Left cardiac atrium (tissue), 4 donors: ENCODE measurements at places on chromosomes 3 and 15.

- DNase-seq, result no peak
These were observed 212.8 kb upstream of the RORA start for GRCh38 chr15:61441891-61442290.

DNA sequence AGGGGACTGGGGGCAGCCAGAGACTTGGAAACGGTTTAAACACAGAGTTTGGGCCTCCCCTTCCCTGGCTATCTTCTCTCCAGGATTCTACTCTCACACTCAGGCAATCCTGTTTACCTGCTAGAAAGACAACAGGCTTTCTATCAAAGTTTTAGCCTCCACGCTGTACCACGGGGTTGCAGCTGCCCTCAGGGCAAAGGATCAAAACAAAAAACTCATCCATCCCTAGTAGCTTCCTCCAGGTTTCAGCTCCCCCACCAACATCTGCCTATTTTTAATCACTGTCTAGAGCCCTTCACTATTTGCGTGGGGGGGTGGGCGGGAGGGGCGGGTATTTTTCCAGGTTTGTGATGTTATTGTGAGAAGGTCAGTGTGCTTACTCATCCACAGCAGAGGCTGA lies 286.8 kb upstream of the TRIM42 start:
- no peak for DNase-seq

GRCh38 chr3:75320369-75320768 lies 343.8 kb upstream of the FRG2C start:
- no peak for DNase-seq

- no peak for DNase-seq
These were observed 36.7 kb upstream of the MBNL1 start for GRCh38 chr3:152232001-152232400.

- DNase-seq, result no peak
These were observed 24.3 kb downstream of the CDAN1 start for GRCh38 chr15:42712584-42712983.

- DNase-seq, result peak; percentile 84
These were observed 103.1 kb downstream of the CMSS1 start for GRCh38 chr3:99920481-99921376.

DNA sequence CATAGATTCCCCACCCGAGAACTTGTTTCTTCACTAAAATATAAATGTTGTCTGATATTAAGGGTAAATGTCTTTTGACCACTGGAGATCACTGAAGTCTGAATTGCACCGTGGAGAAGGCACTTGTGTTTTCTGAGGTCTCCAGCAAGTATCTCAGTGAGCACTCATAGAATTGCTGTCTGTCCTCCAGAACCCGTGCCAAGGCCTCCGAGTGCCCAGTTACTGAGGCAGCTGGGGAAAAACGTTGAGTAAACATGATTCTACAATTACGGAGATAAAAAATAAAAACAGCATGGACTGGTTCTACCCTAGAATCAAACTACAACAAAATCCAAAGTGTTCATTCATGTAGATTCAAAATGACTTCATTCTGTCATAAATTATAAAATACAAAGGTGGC lies 60.0 kb downstream of the MLH1 start:
- peak; percentile 30 for DNase-seq

GRCh38 chr15:95416576-95416975 lies 913.9 kb upstream of the NR2F2 start:
- no peak for DNase-seq

DNA sequence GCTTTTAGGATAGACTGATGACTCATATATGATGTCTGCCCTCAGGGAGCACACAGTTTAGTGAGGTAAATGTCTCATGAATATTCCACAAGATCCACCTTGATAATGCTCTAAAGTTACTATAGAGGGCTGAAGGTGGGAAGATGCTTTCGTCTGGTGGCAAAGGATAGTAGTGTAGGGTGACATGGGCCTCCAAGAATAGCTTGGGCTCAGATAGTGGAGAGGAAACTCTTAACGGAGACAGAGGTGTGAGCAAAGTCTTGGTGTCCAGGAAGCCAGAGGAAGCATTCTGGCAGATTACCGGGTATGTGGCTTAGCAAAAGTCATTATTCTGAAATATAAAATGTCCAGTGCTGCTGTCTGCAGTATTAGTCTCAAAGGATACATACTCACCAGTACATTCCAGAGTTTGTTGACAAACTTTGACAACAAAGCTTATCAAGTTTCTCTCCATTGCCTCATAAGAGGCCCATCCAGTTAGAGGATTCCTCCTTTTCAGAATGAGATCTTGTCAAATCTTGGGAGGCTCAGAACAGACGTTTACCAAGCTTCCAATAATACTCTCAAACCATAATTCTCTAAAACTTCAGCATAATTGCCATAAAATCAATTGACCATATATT lies 316.7 kb downstream of the LPP start:
- DNase-seq, result no peak

GRCh38 chr3:155846119-155846518 lies 8.1 kb downstream of the SLC33A1 start:
- no peak for DNase-seq

GRCh38 chr3:152452318-152452717 lies 183.6 kb downstream of the MBNL1 start:
- DNase-seq, result no peak

- no peak for DNase-seq
These were observed 96.4 kb upstream of the P3H2 start for GRCh38 chr3:190217081-190217480.

DNA sequence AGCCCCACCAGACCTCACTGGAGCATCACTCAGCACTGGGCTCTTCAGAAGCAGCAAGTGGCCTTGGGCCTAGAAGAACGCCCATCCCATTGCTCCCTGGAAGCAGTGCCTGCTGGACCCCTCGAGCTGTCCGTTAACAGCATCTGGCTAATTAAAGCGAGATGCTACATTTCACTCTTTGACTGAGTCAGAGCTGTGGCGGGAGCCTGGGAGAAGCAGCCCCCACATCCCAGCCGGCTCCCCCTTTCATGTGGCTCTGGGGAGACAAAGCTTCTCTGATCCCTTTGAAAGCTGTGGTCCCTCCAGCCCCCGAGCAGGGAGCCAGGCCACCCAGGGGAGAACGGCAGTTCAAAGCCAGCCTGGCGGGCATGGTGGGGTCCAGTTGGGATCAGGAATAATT lies 103.7 kb downstream of the MEGF11 start:
- DNase-seq, result no peak

GRCh38 chr3:146093896-146094295 lies 67.1 kb downstream of the PLOD2 start:
- no peak for DNase-seq

DNA sequence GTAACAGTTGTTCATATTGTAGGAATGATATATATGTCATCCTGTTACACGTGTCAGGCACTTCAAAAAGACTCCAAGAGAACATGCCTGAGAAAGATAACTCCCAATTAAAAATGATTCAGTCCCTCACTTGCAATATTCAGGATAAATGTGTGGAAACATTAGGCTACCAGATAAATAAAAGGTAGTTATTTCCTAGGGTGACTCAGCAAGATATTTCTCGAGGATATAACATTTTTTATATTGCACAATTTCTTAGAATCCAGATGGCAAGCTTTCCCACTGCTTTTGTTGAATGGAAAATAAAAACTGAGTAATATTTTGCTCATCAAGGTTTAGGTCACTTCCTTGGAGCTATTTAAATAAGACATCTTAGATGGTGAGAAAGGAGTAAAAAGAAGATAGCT lies 181.4 kb downstream of the GAP43 start:
- DNase-seq, result no peak

DNA sequence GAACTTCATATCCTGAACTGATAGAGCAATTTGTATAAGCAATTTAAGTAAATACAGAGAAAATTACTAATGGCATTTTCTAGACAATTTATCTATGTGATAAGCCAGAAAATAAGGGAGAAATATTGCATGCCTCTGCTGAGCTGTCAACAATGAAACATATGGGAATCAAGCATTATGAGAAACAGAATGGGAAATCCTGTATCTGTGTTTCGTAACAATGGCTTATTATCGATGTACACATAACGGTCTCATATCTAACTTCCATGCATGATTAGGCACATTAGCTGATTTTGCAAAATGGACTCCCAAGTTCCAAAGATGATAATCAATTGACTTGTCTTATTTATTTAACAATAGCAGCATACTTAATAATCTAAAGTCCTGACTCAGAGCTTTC lies 30.4 kb upstream of the KCNMB2 start:
- no peak for DNase-seq

- no peak for DNase-seq
These were observed 803.9 kb downstream of the DIPK2A start for GRCh38 chr3:144775551-144775950.

DNA sequence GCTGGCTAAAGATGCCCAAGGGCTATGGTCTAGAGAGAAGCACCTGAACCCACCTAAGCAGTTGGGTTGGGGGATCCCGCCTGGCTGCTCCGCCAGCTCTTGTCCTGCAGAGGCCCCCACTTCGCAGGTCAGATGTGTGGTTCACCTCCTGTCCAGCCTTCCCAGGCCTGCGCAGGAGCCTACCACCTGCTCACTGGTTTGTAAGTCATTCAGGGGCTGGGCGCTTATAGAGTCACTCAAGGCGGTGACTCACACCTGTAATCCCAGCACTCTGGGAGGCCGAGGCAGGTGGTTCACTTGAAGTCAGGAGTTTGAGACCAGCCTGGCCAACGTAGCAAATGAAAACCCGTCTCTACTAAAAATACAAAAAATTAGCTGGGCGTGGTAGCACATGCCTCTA lies 3.9 kb upstream of the FURIN start:
- no peak for DNase-seq

DNA sequence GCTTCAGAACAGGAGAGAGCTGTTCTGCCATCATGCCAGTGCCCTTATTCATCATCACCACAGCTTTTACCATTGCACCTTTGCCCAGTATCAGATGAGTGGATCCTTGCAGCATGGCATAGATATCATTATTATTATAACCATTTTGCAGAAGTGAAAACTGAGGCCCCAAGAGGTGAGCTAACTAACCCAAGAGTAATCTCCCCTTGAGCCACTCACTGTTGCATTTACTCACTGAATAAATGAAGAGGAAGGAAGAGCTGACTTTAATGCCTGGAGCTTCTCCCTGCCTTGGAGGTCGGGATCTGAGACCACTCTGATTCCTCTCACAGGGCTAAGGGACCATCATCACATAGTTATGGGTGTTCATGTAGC lies 32.0 kb downstream of the HRH1 start:
- no peak for DNase-seq

GRCh38 chr3:117691526-117691925 lies 981.9 kb downstream of the TUSC7 start:
- no peak for DNase-seq

DNA sequence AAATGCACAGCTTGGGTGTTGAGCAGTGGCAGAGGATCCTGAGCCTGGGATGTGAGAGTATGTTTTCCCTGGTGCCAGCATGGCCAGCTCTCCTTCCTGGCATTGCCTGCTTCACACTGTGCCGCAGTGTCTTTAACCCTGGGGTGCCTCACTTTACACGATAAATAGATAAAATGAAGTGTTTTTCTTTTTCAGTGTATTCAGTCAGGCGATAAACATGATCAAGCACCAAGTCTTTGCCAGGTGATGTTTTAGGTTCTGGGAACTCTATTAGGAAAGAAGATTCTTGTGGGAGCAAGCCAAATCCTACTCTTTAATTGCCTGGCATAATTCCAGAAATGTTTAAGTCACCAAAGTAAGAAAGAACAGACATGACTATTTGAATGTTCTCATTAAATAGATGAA lies 14.0 kb downstream of the ABHD6 start:
- DNase-seq, result no peak

GRCh38 chr15:81271761-81272644 lies 51.9 kb downstream of the STARD5 start:
- DNase-seq, result no peak

- DNase-seq, result no peak
These were observed 411.0 kb upstream of the ATP11B start for GRCh38 chr3:182382112-182382857.

DNA sequence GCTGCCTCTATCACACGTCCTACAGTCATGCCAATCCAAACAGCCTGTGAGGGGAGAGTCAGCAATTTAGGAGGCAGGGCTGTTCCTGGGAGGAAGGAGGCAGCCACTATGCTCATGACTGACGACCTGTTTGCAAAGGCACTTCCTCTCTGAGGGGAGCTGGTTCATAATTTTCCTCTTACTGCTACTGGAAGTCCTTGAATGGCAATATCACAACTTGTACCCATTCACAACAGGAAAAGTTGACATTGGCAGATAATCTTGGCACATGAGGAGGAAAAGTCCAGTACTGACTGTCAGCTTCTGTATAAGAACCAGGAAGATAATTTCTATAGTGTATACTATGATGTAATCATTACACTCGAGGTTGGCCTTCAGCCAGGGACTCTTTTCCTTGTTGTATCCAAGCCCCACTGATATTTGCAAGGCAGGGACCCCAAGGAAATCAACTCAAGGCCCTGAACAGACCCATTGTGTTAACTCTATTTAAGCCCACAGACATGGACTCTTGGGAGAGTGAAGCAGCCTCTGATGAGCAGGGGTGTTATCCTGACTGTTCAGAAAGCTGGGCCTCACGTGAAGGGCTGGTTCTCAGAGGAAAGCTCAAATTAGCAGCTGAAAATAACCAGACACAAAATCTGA lies 267.3 kb upstream of the ADAMTS9 start:
- DNase-seq, result peak; percentile 51

DNA sequence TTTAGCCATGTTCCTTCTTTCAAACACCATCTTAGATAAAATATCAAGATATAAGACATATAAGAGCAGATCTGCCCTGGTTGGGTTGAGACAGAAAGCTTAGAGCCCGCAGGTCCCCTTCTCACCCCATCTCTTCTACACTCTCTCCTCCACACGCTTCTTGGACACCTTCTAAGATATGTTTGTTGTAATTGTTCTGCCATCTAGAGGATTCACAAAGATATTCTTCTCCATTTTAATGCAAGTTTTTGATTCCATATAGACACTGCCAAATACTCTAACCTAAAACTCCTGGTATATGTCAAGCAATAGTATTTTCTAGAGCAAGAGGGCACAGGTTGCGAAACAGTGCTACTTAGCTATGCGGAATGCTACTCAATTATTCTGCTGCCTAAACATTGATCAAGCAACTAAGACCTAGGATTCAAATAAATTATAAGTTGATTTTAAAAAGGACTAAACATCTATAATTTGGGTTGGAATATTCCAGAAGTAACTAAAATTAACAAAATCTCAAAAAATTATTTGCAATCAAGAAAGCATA lies 6.8 kb downstream of the CHRM5 start:
- no peak for DNase-seq

DNA sequence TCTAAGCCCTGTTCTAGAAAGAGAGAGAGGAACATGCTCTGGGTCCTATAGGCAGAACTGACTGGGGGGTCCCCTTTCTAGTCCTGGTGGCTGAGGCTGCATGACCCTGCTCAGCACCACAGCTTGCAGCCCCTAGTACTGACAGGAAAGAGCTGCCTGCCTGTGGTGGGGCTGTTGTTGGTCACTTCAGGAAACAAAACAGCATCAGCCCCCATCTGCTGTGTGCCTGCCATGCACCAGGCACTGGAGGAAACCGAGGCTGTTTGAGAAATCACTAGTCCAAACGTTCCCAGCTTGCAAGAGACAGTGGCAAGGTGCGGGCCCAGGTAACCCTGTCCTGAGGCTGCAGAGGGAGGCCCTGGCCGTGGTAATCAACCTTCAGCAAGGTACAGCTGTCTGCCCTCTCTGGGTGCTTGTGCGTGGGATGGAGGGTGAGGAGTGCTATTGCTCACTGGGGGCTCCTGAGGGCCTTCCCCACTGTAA lies 90.6 kb downstream of the IQSEC1 start:
- no peak for DNase-seq

GRCh38 chr3:6861625-6862000 lies 698 bp downstream of the GRM7 start:
- no peak for DNase-seq
